ENCODE measurements at places on chromosomes 2 and 18.

GRCh38 chr2:195711478-195711877, 54.5 kb downstream of the SLC39A10 start:
- DNase-seq, result no peak

GRCh38 chr2:159249990-159250715, 36.4 kb downstream of the WDSUB1 start:
- no peak for DNase-seq

DNA sequence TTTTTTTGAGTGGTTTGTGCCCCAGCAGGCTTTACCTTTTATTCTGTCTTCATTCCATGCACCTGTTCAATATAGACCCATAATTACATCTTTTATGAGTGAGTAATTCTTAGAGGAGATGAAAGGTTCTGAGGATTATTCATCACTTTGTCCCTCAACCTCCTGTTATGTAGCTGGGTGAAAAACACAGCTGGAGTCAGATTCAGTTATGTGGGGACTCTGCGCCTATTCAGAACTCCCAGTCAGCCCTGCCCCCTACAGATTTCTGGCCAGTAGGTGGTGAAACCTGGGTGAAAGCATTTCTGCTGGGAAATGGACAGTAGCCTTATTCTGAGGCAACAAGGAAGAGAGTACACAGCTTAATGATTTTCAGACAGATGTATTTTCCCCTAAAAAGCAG, 107.8 kb downstream of the MGAT5 start:
- no peak for DNase-seq

GRCh38 chr18:76431437-76432273, 63.4 kb downstream of the ZNF516 start:
- DNase-seq, result no peak

- no peak for DNase-seq
These were observed 17.4 kb downstream of the LDLRAD4 start for GRCh38 chr18:13235981-13236380.

DNA sequence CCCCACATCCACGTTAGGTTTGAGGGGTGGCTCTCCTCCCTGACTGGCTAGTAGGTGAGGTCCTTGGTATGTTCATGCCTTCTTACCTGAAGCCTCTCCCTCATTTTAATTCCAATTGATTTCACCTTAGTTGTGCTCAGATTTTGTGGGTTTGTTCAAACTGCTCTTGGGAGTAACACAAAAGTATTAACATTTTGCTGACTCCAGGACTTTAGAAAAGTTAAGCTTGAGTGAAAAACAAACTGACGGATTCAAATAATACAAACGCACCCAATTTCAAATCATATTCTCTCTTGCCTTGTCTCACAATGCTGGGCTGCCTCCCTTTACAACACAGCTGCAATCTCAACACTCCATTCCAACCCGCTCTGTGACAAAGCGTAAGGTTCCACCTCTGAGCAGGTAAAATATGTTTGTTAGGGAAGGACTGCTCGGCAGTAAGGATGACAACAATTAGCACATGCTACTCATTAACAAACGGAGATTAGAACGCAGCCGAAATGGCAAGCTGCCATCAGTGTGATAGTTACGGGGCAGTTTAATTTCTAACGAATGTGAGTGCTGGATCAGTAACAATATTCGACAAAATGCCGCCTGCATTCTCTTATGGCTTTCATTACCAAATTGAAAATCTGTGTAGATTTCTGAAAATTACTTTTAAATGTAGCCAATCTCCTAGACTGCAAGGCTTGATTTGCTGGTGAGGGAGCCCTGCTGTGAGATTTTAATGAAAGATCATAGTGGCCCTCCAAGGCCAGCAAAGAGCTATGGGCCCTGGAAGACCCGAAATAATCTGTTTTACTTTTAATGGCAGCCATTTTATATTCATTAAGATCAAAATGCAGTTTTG, 730.6 kb upstream of the FANCL start:
- DNase-seq, result no peak

GRCh38 chr2:29940706-29941105, 19.3 kb upstream of the ALK start:
- DNase-seq, result no peak

- DNase-seq, result no peak
These were observed 91.3 kb upstream of the ZFP36L2 start for GRCh38 chr2:43317680-43318079.

DNA sequence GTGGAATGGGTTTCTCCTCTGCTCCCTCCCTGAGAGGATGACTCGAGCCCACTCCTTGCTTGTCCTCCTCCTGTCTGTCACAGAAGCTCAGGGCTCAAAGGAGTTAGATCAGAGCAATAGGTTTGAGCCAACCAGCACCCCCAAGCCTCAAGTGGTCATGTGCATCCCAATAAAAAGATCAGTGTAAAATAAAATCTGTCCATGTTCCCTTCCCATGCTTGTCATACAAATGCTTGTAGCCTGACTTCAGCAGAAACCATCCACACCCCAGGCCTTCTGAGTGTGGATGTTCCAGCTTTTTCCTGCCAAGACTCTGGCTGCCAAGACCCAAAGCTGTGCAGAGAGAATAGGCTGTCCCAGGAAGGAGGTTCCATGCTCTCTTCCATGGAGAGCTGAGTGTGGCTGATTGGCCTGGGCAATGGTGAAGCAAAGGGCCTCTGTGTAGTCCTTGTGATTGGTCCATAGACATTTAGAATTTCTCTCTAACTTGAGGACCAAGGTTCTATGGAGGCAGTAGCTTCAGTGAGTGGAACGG, 67.4 kb downstream of the GYPC start:
- no peak for DNase-seq

GRCh38 chr18:77103991-77104531, 28.5 kb downstream of the MBP start:
- no peak for DNase-seq

DNA sequence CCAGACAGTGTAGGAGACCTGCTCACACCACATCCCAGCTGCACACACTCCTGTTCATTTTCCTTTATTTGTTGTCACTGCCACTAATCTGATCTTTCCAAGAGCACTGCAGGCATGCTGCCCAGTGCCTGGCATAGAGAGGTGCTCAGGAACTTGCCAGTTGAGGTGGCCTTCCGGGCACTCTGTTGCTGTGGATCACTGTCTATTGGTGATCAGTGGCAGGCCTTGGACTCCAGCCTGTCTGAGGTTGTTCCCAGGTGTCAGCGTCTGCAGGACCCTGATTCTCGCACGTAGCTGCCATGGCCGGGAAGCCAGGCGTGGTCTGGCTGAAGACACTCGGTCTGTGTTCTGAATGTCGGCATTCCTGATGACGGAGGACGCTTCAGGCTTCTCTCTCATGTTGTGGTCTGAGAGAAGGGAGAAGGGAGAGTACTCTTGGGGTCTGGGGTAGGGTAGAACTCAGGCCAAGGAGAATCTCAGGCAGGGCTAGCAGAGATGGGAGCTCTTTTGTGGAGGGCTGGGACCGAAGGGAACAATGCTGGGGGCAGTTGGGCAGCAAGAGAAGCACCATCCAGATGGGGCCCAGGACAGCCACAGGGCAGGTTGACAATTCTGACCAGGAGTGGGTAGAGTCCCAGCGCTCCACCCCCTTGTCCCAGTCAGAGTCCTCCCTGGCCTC, 240.9 kb downstream of the MYCN start:
- no peak for DNase-seq

GRCh38 chr2:43107679-43108078, 118.7 kb downstream of the ZFP36L2 start:
- no peak for DNase-seq

- DNase-seq, result no peak
These were observed 238.8 kb downstream of the MBD5 start for GRCh38 chr2:148259674-148260073.

DNA sequence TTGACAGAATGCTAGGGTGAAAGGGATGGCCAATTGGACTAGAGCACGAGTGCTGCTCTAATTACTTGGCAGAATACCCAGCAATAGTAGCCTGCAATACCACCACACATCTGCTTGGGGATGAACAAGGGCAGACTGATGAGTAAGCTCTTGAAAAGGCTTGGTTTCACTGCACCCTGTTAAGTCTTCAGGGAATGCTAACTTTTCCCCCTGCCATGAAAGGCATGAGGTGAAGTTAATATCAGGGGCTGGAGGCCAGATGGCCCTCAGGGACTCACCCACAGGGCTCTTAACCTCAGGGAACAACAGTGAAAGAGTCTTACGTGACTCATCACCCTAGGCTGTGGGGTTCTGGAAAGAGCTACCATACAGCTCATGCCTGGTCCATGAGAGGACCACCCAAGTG, 51.7 kb upstream of the MYL1 start:
- no peak for DNase-seq

- no peak for DNase-seq
These were observed 17.0 kb upstream of the PTMA start for GRCh38 chr2:231691251-231691772.

DNA sequence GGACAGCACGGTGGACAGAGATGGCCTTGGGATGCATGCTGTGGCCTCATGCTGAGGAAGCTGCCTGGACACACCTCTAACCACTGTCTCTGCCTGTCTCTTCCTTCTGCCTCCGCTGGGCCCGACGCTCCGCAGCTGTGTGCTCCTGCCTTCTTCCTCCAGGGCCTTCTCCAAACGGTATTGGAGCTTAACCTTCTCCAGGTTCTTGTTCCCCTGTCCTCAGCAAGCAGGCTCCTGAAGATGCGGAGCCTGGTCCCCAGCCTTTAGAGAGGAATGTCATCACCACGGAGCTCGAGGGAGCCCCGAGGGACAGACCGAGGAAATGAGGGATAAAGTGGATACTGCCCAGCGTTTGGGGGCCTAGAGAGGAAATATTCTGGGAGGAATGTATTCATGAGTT, 155.1 kb downstream of the DYSF start:
- no peak for DNase-seq

DNA sequence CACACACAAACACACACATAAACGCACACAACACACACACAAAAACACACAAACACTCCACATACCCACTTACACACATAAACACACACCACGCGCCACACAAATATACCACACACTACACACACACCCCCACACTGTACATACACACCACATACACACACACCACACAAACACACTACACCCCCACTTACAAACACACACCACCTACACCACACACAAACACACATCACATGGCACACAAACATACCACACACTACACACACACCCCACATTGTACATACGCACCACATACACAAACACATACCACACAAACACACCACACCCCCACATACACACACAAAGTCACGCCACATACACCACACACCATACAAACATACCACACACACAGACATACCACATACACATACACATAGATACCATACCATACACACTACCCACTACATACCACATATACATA, 59.9 kb downstream of the TWIST2 start:
- no peak for DNase-seq

DNA sequence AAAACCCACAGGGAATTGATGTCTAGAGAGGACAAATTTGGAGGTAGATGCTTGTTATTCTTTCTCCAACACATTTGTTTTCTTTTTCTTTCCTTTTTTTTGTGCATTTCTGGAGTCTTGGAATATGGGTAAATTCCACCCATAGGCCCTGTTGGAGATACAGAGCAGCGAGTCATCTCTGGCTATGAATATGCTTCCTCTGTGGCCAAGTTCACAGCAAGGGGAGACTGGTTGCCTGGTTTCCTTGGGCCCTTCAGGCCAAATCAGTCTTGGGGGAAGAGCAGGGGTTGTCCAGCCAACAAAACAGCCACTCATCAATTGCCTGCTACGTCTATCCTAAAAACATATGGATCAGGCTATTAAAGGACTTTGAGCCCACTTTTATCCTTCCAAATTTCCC, 27.5 kb downstream of the SP100 start:
- no peak for DNase-seq

GRCh38 chr2:56227811-56228210, 44.0 kb downstream of the CCDC85A start:
- no peak for DNase-seq

DNA sequence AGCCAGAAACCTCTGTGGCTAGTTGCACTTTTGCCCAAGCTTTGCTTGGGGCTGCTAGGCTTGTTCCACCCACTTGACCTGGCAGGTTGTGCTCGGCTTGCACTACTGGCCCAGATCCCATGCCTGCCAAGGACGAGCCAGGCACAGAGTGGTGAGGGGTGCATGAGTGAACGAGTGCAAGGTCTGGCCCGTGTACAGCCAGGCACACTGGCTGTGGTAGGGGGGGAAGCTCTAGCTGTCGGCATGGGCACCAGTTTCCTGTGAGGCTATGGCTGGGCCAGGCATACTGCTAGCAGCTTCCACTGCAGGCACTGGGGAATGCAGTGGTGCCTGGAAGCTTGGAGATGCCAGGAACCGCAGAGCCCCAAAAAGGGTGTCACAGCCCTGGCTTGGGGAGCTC, 210.4 kb downstream of the AKAIN1 start:
- DNase-seq, result no peak

DNA sequence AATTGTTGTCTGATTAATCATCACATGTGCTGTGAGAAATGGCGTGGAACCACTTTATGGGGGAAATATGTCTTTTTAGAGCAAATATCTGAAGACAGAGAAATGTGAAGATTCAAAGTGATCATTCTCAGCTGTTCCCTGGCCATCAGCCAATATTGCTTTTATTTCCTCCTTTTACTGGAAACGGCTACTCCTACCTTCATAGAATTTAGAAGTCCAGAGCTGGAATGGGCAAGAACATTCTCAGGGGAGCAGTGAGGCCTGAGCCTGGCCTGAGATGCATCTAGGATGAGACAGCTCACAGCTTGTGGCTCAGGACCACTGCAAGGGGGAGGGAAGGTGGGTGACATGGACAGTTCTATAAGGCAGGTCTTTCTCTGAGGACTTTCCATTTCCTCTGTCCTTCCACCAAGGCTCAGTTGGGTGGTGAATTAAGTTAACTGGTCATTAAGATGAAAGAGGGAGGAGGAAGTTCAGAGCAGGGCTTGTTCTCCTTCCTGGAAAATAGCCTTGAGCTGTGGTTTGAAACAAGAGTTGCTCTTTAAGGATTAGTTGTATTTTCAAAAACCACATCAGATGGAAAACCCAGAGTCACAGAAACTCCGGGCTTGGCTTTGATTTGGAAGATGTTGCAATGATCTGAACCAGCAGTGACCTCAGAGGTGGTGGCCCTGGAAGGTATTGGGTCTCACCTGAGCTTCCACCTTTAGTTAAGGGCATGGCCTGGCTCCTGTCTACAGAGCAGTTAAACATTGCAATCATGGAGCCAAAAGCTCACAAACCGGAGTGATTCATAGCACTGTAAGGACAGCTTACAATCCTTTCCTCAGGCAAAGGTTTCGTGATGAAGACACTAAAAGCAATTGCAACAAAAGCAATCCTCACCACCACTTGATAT, 144.3 kb downstream of the VAPA start:
- no peak for DNase-seq

- no peak for DNase-seq
These were observed 32.8 kb downstream of the FAM124B start for GRCh38 chr2:224369028-224369632.

GRCh38 chr2:10235099-10235908, 67.4 kb upstream of the HPCAL1 start:
- DNase-seq, result no peak

GRCh38 chr2:177399376-177399775, 6.8 kb downstream of the AGPS start:
- DNase-seq, result no peak

DNA sequence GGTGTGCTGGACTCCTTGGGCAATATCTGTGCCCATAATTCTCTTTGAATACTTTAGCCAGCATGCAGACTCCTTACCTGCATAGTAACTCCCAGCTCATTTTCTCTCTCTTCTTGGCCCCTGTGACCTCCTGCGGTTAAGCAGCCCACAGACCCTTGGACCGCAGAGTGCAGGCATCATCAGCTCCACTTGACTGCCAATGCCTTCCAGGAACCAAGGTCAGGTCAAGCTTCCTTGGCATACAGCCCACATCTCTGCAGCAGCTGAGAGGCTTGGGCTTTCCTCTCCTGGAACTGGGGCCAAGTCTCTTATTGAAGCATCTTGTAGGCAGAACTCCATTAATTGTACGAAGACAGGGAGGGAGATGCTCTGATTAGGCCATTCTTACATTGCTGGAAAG, 130.1 kb upstream of the PIEZO2 start:
- no peak for DNase-seq

GRCh38 chr2:217650716-217651360, 352.0 kb downstream of the TNS1 start:
- peak; percentile 7 for DNase-seq
